ENCODE measurements at places on chromosomes 3 and 15.

DNA sequence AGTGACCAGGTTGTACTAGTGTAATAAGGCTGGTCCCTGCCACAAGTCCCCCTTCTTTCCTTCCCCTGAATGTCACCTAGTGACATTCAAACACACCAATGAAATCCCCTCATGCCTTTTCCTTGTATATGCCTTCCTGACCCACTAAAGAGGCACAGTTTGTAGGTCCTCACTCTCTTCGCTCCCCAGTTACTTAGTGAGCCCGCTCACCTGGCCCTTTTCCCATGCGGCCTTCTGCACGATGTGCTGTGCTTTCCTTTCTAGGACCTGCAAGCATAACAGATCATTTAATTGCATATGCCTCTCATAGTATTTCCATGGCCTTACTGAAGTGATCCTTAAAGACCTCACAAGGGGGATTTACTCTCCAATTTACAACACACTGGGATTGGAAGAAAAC, 146.3 kb downstream of the THRB start:
- DNase-seq, result no peak

DNA sequence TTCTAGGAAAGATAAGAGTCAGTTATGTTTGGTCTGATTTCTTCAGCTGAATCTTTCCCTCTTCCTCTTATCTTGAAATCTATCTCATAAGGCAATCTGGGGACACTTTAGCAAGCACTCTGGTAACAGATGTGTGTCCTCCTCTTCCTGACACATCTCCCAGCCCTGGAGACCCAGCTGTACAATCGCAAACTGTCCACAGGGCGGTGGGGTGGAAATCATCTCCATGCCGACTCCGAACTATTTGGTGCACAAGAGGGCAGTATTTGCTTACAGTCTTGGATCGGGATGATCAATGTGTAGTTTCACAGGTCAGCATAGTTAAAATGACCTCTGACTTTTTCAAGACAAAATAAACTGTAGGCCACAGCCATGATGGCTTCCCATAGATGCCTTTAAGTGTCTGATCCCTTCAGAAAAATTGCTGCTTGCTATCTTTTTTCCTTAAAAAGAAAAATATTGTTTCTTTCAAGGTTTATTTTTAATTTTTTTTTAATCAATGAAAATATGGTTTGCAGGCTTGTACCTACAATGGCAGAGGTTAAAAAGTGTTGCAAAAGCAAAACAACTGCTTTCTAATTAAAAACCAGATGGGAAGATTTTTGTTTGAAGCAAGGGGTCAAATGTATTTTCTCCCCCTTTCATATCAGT, 17.7 kb downstream of the EEFSEC start:
- no peak for DNase-seq

DNA sequence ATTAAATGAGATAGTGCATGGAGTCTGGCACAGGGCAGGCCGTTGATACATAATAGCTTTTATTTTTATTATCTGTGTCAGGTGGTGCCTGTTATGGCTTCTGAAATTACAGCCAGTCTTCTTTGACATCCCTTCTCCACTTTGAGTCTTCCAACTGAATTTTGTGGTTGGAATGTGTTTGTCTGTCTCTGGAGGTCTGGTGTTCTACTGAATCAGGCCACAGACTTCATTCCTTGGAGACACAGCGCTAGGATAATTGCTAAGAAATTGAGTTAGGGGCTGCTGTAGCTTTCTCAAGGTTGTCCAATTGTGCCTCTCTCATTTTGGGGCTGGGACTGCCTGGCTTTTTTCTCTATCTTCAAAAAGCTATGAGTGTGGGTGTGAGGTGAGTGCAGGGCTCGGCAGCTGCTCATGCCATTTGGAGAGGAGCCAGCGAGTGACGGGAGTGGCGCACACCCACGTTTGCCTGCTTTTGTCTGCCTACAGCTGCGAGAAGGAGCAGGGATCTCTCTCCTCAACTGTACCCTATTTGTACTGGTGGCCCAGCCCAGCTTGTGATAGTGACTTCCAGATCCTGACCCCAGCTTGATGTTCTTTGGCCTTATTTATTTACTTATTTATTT, 49.8 kb upstream of the SYN2 start:
- no peak for DNase-seq

GRCh38 chr3:4904811-4905695, 74.2 kb upstream of the BHLHE40 start:
- DNase-seq, result no peak

- no peak for DNase-seq
These were observed 655.2 kb downstream of the DIPK2A start for GRCh38 chr3:144626835-144627234.

GRCh38 chr15:25408929-25409328, 29.9 kb downstream of the UBE3A start:
- no peak for DNase-seq

DNA sequence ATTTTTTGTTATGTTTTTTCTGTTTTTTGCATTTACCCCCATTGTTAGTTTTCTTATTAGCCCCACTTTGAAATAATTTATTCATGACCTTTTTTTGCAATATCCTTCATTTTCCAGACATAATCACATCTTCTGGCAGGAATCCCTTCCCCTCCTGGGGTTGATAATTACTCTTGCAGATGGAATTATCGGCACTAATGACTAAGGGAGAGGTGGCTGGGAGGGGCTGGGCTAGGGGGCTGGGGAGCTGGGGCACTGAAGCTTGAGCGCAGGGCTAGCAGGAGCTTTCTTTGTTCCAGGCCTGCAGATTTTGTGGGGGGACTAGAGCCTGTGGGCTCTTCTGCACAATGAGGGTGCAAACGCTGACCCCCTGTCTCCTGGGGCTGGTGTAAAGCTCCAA, 77.8 kb downstream of the RAB11A start:
- no peak for DNase-seq

GRCh38 chr15:93299675-93300074, 210.7 kb upstream of the RGMA start:
- no peak for DNase-seq

DNA sequence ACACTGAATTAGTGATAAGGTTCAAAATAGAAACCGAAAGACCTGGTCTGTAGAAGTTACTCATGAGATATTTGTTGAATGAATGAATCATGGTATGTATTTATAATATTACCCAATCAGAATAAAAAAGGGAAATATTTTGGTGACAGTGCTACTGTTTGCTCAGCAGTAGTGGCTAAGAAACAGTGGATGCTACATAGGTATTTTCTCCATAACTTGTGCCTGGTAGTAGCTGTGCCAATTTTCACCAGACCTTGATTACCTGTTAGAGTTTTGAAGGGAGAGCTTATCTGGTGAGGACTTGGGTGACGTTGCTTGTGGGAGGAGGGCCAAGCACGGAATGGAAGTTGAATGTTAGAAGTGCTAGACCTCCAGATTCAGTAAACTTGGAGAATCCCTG, 14.3 kb downstream of the LIMD1 start:
- no peak for DNase-seq

DNA sequence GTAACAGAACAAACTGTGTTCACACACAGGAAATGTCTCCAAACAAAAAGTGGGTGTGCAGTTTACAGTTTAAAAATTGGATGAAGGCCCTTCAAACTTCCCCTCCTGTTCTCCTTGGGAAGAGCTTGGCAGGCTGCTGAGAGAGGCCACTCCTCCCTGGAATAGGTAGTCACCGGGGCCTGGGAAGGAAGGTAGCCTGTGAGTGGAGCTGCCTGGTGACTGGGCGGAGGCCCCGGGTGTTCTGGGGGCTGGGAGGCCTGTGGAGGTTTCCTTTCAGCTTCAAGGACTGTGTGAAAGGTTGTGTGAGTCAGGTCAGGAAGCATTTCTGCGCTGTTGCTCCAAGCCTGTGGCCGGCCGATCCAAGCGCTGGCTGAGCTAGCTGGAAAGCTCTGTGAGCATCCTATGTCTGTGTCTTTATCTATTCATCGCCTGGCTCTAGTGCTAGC, 14.1 kb downstream of the SLCO3A1 start:
- DNase-seq, result peak; percentile 90

DNA sequence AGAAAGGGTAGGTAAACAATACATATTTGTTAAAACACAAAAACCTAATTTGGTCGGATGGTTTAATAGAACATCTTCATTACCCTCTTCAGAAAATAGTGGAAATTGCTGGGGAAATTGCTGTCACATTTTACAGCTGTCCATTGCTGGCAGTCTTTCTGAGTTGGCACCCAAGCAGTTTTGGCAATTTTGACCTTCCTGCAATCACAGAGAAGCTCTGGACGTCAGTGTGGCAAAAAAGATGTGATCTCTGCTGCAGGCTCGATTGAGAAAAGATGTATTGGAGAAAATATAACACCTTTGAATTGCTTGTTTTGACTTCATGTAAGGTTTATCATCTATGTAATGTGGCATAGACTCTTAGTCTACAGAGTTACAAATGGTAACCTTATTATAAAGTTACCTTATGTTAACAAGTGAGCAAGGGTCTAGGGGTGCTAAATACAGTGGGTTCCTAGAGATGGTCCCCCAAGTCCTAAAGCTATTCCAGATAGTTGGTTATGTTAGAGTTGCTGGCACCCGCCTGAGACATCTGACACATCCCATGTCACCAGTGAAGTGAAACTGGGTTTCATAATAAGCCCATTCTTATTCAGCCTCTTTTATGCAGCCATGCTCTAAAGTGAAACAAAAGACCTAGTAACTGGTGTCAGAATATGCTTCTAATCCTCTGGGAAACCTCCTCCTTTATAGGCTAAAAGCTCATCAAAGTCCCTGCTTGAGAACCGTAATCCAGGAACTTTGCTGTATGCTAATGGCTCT, 14.0 kb downstream of the UBE2E1 start:
- DNase-seq, result no peak

GRCh38 chr3:194046531-194046930, 89.4 kb upstream of the HES1 start:
- no peak for DNase-seq

GRCh38 chr3:182294256-182294655, 499.0 kb upstream of the ATP11B start:
- no peak for DNase-seq

DNA sequence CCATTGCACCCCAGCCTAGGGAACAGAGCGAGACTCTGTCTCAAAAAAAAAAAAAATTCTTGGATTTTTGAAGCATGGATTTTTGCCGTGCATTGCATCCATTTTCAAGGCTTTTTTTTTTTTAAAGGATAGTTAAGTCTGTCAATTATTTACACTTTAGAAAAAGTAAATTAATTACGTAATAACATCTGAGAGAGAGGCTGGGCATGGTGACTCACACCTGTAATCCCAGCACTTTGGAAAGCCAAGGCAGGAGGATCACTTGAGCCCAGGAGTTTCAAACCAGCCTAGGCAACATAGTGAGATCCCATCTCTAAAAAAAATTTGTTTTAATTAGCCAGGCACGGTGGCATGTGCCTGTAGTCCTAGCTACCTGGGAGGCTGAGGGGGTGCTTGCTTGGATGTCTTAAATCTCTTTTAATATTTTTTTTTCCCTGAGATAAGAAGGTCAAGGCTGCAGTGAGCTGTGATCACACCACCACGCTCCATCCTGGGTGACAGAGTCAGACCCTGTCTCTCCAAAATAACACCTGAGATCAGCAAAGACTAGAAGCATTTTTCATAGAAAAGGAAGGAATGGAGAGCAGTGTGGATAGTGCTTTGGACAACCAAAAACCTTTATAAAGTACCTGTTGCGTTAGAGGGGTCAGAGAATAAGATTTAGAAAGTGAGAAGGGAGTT, 6.8 kb upstream of the SENP7 start:
- no peak for DNase-seq

GRCh38 chr15:66043264-66043663, 174.0 kb downstream of the RAB11A start:
- DNase-seq, result no peak

- no peak for DNase-seq
These were observed 3.6 kb upstream of the PRRT3 start for GRCh38 chr3:9955611-9956352.

DNA sequence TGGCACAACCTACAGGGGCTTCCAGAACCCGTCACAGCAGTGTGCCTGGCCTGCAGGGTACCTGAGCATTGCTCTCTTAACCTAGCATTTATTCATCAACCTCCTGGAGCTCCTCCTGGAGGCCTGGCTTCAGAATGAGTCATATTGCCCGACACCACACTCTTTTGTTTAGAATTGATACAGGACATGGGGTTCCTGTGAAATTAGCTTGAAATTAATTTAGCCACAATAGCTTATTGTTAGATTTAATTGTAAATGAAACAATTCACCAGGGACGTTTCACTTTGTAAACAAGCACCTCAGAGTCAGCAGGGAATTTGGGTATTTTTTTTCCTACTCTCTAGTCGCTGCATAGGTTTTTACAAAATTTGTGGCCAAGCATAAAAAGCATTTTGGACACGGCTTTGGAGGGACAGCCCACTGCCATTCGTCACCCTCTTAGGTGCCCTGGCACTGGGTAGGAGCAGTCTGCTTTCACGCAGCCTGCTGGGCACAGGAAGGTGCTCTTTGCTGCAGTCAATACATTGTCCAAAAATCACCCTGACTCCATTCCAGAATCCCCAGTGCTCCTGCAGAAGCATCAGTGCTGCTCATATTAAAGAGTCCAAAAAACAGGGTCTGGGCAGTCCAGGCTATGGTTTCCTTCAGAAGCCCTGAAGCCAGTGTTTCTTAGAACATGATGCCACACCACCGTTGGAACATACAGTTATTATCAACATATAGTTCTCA, 60.8 kb upstream of the MEF2A start:
- no peak for DNase-seq

GRCh38 chr3:106371971-106372805, 503.4 kb upstream of the CBLB start:
- no peak for DNase-seq

DNA sequence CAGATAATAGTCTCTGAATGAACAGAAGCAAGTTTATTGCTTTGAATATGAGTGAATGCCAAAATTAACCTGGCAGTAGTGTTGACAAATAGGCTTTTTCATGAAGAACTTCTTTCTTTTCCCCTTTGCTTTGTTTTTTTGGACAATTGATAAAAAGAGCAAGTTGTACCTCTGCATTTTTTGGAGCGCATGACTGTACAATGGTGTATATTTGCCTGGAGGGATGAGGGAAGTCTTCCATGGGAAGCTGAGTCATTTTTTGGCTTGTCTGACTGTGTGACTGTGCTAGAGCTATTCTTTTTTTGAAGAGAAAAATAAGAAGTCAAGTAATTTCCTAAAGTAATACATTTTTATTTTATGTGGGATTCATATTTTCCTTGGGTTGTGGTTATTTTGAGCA, 186.9 kb downstream of the KLHL25 start:
- no peak for DNase-seq

DNA sequence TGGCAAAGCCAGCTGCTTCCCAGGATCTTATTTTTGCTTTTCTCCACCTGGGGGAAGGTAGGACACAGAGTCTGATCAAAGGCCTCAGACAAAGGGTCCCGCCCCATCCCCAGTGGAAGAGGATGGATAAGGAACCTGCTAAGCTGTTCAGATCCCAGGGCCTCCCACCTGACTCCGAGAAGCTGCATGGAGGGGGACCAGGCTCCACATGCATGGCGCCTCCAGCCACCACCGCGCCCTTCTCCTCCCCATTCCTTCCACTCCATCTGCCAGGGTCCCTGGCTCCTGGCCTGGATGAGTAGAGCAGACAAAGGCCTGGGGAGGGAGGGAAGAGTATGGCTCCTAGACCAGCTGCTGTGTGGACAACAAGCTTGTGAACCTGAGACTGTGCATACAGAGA, 20.0 kb upstream of the CRABP1 start:
- DNase-seq, result peak; percentile 36

- DNase-seq, result no peak
These were observed 5.5 kb downstream of the PLD1 start for GRCh38 chr3:171804618-171805389.

GRCh38 chr3:9930804-9931418, 2.7 kb upstream of the CRELD1 start:
- no peak for DNase-seq

GRCh38 chr3:131323014-131323413, 58.6 kb upstream of the NUDT16 start:
- DNase-seq, result no peak
